ENCODE measurements at places on chromosomes 11 and 22. TPM values are rescaled to one million over a fixed set of nuclear protein-coding genes. Genes with fewer than 3 reads are reported as not detected.

GLB1L2 gene
- total RNA-seq: 0.29 TPM

CHRDL2 gene
- not detected for total RNA-seq

APLP2 gene
- 326 TPM for total RNA-seq

CHRM1 gene
- total RNA-seq: not detected

GRIA4 gene
- total RNA-seq: not detected

OR2AG1 gene
- not detected for total RNA-seq

CRACR2B gene
- 0.72 TPM for total RNA-seq

TRIM48 gene
- total RNA-seq: not detected

SCGB1C1 gene
- total RNA-seq: not detected

CCDC73 gene
- not detected for total RNA-seq

CCDC82 gene
- 19.5 TPM for total RNA-seq

- no peaks in the 10 kb centered on the region for H3K27me3 ChIP-seq
- peak overlapping the region; percentile 99 for H3K27ac ChIP-seq
- peaks cover 80% of the 10 kb centered on the region for H3K4me1 ChIP-seq
- peaks cover 38% of the 10 kb centered on the region for H3K36me3 ChIP-seq
Observed at GRCh38 chr22:20550851-20551744, 43.7 kb downstream of the MED15 start.

DNA sequence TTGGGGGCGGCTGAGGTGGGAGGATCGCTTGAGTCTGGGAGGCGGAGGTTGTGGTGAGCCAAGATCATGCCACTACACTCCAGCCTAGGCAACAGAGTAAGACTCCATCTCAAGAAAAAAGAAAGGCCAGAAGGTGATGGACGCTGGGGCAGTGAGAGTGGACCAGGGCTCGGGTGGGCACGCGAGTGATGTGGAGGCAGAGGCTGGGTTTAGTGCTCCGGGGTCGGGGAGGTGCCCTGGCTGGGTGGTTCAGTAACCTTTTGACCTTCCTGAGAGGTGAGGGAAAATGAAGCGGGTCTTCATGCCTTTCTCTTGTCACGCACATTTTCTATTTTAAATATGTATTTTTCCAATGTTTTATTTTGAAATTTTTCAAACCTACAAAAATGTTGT is 45.1 kb downstream of the ST14 start:
- H3K4me3 ChIP-seq: no peak overlapping the region
- no peaks in the 10 kb centered on the region for H3K4me1 ChIP-seq
- H3K36me3 ChIP-seq: no peaks in the 10 kb centered on the region
- no peak for DNase-seq
- peaks cover 17% of the 10 kb centered on the region for H3K27me3 ChIP-seq

DNA sequence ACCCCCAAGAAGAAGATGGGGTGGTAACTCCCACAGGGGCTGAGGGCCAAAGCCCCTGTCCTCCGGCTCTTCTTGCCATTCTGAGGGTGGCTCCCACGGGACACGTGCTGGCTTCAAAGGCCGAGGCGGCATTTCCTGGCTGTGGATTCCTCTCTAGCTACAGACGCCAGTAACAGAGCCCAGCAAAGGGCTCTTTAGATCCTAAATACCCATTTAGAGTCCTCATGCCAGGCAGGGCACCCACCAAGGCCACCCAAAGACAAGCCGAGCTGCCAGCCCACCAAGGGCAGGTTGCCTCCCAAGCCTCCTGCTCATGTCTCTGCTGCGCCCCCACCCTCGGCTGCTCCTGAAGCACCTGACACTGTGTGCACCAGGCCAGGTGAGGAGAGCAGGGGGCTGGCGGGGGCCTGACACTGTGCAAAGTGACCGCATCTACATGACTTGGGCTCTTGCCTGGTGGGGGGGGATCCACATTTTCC is 5.7 kb downstream of the LRFN4 start:
- H3K27me3 ChIP-seq: no peaks in the 10 kb centered on the region
- no peak overlapping the region for H3K27ac ChIP-seq
- DNase-seq: peak; percentile 72
- no peaks in the 10 kb centered on the region for H3K36me3 ChIP-seq
- H3K4me1 ChIP-seq: no peaks in the 10 kb centered on the region
- no peak overlapping the region for H3K4me3 ChIP-seq

GRCh38 chr22:38191731-38192474 is 9.9 kb upstream of the MAFF start:
- no peaks in the 10 kb centered on the region for H3K36me3 ChIP-seq
- no peak overlapping the region for H3K27ac ChIP-seq
- H3K27me3 ChIP-seq: no peaks in the 10 kb centered on the region
- DNase-seq: peak; percentile 55

DNA sequence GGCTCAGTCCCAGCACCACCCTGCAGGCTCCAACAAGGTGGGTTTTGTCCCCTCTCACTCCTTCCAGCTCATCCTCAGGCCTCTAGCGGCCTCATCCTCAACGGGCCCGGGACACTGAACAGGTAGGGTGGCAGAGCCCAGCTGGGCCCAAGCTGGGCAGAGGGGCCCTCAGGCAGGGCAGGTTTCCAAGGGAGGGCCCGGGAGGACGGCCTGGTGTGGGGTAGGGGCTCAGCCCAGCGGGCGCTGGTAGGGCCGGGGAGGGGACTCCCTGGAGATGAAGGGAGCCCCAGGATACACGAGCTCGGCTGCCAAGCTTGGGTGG is 2.5 kb upstream of the IFITM10 start:
- no peak overlapping the region for H3K27ac ChIP-seq
- no peaks in the 10 kb centered on the region for H3K27me3 ChIP-seq
- H3K36me3 ChIP-seq: peaks cover 30% of the 10 kb centered on the region
- peaks cover 26% of the 10 kb centered on the region for H3K4me1 ChIP-seq
- H3K4me3 ChIP-seq: no peak overlapping the region

- H3K27me3 ChIP-seq: no peaks in the 10 kb centered on the region
- no peak overlapping the region for H3K27ac ChIP-seq
- no peak overlapping the region for H3K4me3 ChIP-seq
- no peaks in the 10 kb centered on the region for H3K4me1 ChIP-seq
- no peak for DNase-seq
- no peaks in the 10 kb centered on the region for H3K36me3 ChIP-seq
Observed at GRCh38 chr22:33302549-33302948, 244.4 kb upstream of the SYN3 start.

DNA sequence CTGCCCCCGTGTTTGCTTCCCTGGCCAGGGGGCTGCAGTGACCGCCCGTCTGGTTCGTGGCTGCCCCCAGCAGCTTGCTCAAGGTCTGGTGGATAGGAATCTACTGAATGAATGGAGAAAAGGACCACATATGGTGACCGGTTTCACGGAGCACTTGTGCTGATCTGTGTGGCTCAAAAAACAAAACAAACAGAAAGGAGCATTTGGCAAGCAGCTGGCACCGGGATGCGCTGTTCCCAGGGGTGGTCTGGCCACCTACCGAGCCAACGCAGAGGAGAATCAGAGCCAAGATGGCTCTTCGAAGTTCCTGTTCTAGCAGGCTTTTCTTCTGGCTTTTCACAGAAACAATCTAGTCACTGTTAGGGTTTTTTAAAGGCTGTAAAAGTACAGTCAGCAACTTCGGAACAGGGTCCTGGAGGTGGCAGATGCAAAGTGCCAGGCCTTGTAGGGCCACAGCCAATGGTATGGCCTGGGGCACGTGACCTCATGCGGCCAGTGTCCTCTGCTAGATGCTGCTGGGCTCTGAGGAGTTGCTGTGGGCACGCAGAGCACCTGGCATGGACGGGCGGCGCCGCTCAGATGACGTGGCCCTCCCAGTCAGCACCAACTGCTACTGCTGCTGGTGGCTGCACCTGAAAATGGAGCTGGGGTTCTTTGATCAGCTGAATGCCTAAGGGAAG is 27.3 kb upstream of the PACSIN2 start:
- no peaks in the 10 kb centered on the region for H3K27me3 ChIP-seq
- peaks cover 4% of the 10 kb centered on the region for H3K4me1 ChIP-seq
- peaks cover 3% of the 10 kb centered on the region for H3K36me3 ChIP-seq
- no peak overlapping the region for H3K27ac ChIP-seq
- H3K4me3 ChIP-seq: no peak overlapping the region
- peak; percentile 55 for DNase-seq

- no peak overlapping the region for H3K27ac ChIP-seq
- peak; percentile 67 for DNase-seq
- peaks cover 36% of the 10 kb centered on the region for H3K36me3 ChIP-seq
- H3K27me3 ChIP-seq: no peaks in the 10 kb centered on the region
- no peak overlapping the region for H3K4me3 ChIP-seq
- H3K4me1 ChIP-seq: no peaks in the 10 kb centered on the region
Observed at GRCh38 chr22:49771266-49772065, 56.2 kb downstream of the BRD1 start.

DNA sequence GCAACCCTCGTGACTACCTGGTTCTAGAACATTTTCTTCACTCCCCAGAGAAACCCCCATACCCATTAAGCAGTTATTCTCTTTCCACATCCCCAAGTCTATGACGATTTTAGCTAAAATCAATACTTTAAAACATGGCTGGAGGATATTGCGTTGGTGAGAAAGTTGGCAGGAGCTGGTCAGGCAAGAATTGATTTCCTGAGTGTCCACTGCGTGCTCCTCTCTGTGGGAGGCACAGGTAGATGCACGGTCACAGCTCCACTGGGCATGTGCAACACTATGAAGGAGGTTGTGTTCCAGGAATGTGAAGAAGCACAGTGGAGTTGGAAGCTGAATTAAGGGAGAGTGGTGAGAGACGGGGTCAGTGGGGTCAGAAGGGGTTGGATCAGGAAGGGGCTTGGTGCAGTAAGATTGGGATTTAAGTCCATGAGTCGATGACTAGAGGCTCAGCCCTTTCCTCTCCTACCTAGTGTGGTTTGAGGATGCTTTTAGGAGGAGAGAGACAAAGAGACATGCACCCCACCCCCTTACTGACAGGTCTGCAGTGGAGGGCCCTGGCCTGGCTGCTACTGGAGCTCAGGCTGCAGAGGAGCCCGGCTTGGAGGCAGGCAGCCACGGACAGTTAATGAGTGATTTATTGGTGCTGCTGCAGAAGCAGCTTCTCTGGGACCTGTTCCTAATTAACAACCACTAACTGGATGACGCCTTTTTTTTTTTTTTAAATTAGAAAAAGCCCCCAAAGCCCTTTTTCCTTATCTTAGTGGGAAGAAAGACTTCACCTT is 395.6 kb downstream of the TENM4 start:
- no peak overlapping the region for H3K27ac ChIP-seq
- no peak for DNase-seq
- peaks cover 4% of the 10 kb centered on the region for H3K4me1 ChIP-seq
- H3K4me3 ChIP-seq: no peak overlapping the region

DNA sequence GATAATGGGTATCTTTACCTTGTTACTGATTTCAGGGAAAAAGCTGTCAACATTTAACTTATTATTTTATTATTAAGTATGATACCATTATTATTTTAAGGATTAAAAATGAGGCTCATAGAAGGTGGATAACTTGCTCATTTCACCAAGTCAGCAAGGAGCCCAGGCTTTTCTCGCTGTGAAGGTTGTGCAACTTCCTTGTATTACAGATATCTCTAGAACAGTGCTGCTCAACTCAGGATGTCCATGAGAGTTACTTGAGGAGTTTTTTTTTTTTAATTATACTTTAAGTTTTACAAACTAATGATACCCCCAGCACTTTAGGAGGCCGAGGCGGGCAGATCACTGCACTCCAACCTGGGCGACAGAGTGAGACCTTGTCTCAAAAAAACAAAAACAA is 98.2 kb downstream of the INSC start:
- no peaks in the 10 kb centered on the region for H3K36me3 ChIP-seq
- H3K4me3 ChIP-seq: no peak overlapping the region
- no peaks in the 10 kb centered on the region for H3K27me3 ChIP-seq
- no peak for DNase-seq
- no peak overlapping the region for H3K27ac ChIP-seq
- H3K4me1 ChIP-seq: no peaks in the 10 kb centered on the region

DNA sequence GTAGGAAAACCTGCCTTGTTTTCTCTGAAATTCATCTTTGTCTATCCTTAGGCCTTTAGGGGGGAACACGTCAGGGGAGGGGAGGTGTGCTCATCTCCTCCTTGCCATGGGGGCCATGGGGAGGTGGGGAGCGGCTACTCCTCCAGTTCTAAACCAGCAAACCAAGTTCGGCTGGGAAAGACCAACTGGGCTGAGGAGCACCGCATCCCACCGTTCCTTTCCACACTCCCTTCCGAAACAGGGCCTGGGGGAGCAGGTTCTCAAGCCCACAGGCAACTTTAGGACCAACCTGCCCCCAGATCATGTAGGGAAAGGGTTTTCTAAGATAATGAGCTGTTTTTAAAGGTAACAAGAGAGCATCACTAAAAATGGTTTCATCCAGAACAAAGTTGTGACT is 77.5 kb upstream of the PITPNB start:
- H3K36me3 ChIP-seq: peaks cover 4% of the 10 kb centered on the region
- H3K27ac ChIP-seq: no peak overlapping the region
- peak; percentile 61 for DNase-seq

DNA sequence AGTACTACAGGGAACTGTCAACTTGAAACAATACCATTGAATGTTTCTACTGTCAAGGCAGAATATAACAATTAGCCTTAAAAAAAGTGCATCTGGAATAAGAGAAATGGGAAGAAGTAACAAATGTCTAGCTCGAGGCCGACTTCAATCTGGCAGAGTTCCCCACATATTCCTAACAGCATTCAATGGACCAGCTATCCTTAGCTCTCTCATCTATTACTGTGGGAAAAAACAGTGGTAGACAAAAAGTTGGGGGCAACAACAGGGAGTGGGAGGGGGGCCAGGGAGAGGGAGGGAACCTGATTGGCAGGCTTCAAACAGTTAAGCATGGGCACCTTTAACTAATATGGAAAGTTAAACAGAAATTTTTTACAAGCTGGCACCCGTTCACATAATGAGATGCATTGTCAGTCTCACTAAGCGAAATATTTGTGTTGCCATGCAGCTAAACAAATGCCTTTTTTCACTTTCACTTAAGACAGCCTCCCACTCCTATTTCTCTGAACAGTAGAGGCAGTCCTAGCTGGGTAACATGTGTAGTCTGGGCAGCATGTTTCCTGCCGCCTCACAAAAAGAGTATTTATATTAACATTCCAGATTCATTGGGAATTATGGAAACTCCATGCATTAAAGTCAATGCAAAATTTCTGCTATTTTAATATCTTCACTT is 62.2 kb upstream of the SOX6 start:
- no peak overlapping the region for H3K27ac ChIP-seq
- H3K4me3 ChIP-seq: no peak overlapping the region
- DNase-seq: no peak
- H3K4me1 ChIP-seq: no peaks in the 10 kb centered on the region
- H3K27me3 ChIP-seq: no peaks in the 10 kb centered on the region

DNA sequence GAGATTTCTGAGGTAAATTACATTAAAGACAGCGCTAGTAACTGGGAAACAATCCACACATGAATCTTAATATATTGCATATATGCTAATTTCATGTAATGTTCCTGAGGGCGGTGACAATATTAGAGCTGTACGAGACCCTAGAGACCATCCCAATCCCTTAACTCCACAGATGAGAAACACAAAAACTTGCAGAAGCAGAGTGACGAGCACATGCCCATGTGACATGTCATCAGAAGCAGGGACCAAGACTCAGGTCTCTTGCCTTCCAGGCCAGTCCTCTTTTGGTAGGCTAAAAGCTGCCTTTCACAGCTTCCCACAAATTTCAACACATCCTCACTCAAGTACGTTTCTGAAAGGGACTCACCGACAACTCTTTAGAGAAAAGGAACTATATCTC is 11.8 kb downstream of the MAPK1 start:
- no peak overlapping the region for H3K27ac ChIP-seq
- no peaks in the 10 kb centered on the region for H3K27me3 ChIP-seq
- H3K4me3 ChIP-seq: no peak overlapping the region
- H3K36me3 ChIP-seq: no peaks in the 10 kb centered on the region
- H3K4me1 ChIP-seq: peaks cover 19% of the 10 kb centered on the region
- DNase-seq: no peak

- no peak overlapping the region for H3K27ac ChIP-seq
- H3K4me3 ChIP-seq: no peak overlapping the region
- no peak for DNase-seq
- H3K36me3 ChIP-seq: no peaks in the 10 kb centered on the region
- H3K4me1 ChIP-seq: no peaks in the 10 kb centered on the region
Observed at GRCh38 chr11:134288486-134288885, 12.3 kb downstream of the GLB1L3 start.
